ENCODE measurements at places on chromosomes 12 and 14.

GRCh38 chr14:79332504-79333197 lies 878.7 kb downstream of the DIO2 start:
- DNase-seq, result no peak

DNA sequence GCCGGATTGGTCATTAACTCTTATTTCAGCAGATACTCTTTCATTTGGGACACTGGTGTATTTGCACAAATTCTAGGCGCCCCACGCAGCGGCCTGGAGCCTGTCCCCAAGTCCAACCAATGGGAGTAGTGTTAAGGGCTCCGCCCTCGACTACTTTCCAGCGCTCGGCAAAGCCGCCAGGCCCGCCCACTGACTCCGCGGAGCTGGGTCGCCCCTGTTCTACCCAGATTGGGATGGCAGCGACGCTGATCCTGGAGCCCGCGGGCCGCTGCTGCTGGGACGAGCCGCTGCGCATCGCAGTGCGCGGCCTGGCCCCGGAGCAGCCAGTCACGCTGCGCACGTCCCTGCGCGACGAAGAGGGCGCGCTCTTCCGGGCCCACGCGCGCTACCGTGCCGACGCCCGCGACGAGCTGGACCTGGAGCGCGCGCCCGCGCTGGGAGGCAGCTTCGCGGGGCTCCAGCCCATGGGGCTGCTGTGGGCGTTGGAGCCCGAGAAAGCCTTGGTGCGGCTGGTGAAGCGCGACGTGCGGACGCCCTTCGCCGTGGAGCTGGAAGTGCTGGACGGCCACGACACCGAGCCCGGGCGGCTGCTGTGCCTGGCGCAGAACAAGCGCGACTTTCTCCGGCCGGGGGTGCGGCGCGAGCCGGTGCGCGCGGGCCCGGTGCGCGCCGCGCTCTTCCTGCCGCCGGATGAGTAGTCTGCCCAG lies at the start of gene ACOT6:
ACOT6 (plus strand) TSS at position 179 of the 707 bp plus-strand sequence; CDS start at position 234, 55 bp downstream.
- DNase-seq, result peak; percentile 70

- no peak for DNase-seq
These were observed 21.4 kb upstream of the CEP170B start for GRCh38 chr14:104843442-104844305.

GRCh38 chr12:17802657-17803641 lies 287.0 kb downstream of the RERGL start:
- no peak for DNase-seq

DNA sequence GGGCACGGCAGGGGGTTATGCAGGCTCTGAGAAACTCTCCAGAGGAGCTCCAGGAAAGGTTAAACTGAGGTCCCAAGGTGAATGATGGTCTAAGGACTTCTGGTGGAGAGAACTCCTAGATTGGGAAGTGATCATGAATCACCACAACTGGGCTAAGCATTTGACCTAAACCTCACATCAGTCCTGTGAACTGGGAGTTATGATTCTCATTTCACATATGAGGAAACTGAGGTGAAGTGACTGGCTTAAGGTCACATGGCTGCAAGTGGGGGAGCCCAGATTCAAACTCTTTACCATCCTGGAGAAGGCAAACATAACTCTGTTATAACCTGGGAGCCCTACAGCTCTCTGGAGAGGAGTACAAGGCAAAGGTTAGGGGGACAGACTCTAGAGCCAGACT lies 4.2 kb downstream of the RARG start:
- no peak for DNase-seq

DNA sequence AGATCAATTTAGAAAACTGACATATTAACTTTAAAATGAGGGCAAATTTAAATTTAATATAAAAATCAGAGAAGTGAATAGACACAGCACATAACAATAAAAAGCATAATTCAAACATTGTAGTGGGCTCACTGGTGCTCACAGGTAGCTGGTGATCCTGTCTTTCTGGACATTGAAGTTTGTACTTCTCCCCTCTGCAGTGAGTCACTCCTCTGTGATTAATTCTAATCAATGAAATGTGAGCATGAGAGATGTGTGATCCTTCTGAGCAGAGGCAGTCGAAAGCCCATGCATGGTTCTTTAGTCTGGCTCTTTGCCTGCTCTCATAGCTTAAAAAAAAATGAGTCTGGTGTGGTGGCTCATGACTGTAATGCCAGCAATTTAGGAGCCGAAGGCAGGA lies 59.0 kb upstream of the RERGL start:
- no peak for DNase-seq

DNA sequence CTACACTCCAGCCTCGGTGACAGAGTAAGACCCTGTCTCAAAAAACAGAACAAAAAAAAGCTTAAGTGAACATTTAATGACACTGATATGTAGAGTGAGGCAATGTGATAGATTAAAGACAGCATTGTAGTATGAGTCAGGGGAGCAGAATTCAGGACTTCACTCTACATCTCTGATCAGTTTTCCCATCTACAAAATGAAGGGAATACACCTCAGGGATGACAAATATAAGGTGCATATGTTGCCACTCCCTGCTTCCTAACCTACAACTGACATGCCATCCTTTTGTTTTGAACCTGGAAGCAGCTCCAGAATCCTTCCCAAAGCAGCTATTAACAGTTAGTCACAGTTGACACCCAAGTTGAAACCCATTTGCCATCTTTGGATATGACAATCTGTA lies 30.9 kb upstream of the STRN3 start:
- DNase-seq, result no peak

DNA sequence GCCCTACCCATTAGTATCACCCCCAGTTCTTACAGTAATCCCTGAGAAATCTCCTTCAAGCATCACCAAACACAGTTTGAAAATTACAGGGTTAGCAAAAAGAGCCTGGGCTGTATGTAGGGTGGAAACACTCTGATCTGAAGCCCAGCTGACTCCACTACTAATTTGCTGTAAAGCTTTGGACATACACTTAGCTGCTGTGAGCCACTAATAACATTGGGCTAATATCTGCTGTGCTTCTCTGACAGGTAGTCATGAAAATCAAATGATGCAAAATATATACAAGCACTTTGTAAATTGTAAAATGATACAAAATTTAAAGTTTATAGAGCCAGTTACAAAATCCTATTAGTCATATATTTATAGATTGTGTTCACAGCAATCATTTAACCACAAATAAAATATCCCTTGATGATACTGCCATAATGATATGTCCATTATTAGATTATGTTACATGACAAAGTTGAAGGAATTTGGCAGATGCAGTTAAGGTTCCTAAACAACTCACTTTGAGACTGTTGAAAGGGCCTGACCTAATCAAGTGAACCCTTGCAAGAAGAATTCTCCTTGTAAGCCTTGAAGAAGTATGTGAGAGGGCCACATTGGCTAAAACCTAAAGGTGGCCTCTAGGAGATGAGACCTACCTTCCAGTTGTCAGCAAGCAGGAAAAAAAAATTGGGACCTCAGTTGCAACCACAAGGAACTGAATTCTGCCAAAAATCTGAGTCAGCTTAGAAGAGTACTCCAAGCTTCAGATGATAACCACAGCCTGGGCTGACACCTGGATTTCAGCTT lies 19.0 kb downstream of the TWF1 start:
- DNase-seq, result no peak

GRCh38 chr14:48008646-48009045 lies 333.2 kb upstream of the MDGA2 start:
- no peak for DNase-seq

GRCh38 chr12:125140279-125141209 lies 75.3 kb downstream of the AACS start:
- DNase-seq, result no peak

DNA sequence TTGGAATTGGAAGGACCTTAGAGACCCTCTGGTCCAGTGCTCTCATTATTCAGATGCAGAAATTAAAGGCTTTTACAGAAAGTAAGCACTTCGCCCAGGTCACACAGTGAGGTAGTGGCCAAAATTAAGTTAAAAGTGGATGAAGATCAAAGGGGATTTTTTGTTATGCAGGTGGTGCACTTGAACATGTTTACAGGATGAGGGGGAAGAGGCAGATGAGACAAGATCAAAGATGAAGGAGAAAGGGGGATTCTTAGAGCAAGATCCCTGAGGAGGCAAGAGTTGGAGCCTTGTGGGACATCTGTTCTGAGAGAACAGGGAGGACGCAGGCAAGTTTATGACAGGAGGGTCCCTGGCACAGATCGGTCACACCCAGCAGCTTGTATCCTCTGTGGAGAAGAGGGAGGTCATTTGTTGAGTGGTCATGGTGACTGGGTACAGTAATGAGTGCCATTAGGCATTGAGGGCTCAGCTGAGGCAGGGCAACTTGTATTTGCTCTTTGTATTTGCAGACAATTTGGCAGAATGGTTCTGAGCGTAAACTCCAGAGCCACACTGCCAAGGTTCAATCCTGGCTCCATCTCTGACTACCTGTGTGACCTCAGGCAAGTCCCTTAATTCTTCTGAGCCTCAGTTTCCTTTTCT lies 84.0 kb downstream of the BORCS5 start:
- DNase-seq, result no peak

DNA sequence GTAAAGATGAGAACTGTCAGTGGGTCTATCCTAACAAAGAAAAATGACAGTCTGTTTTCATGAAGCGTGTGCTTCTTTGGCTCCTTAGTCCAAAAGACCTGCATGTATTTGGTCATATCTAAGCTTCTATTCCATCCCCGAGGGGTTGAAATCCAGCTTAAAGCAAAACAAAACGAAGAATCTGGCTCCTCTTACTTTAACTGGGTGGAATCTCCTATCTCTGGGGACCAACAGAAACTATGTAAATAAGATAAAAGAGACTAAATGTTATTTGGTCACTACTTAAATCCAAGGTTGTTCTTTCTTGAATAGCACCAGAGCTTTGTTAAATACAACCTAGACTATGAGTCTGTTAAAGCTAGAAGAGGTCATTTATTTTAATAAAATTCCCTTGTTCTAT lies 9.4 kb downstream of the IGF1 start:
- DNase-seq, result no peak

- peak; percentile 17 for DNase-seq
These were observed 1.3 kb upstream of the JDP2 start for GRCh38 chr14:75426332-75427125.

DNA sequence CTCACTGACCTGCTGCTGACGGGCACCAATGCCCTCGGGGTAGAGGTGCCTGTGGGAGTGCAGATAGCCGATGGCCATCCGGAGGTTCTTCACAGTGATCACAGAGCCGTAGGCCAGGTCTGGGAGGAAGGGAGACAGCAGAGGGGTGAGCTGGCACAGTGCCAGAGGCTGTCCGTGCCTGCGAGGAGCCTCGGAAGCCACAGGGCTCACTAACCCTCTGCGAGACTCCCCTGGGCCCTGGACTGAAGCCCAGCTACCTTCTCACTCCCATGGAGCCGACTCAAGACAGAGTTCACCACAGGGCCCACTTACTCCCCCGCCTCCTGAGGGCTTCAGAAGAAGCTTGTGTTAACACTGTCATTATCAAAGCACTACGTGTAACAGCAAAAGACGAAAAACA lies 24.5 kb downstream of the POMT2 start:
- no peak for DNase-seq

DNA sequence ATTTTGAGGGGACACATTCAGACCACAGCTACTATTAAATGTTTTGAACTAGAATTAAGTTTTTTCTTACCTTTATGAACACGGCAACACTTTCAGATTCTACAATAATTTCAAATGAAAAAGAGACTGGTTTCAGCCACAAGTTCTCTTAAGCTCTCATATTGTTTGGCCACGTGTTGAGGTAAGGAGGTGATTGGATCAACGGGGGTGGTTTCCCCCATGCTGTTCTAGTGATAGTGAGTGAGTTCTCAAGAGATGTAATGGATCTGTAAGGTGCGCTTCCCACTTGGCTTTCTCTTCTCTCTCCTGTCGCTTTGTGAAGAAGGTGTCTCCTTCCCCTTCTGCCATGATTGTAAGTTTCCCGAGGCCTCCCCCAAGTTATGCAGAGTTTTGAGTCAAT lies 48.9 kb upstream of the DYRK2 start:
- no peak for DNase-seq

DNA sequence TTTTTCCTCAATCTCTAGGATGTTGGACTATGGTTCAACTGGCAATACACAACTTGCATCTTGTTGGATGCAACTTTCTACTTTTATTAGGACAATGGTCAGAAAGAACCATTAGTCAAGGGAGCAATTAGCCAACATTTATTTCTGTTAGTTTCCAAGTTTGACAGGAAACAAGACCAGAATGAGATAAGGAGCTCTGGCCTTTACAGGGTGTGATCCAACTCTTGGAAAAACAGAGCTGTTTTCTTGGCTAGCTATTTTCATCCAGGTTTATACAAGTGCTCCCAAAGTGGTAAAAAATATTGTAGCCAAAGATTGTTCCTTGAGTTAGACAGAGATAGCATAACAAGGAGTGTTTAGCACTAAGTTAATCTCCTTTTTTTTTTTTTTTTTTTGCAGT lies 3.9 kb upstream of the SYNE2 start:
- no peak for DNase-seq

DNA sequence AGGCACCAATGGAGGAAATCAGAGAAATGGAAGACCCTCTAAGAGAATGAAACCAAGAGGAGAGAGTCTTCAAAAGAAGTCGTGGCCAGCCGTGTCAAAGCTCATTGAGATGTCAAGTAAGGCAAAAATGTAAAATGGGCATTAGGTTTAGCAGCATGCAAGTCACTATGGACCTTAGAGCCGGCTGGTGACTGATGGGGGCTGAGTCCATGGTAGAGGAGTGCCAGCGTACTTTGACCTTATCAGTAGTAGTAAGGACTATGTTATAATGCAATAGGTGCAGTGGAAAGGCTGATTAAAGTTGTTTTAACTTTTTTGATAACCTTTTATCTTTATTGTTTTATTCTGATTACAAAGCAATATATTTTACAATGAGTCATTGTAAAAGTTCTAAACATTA lies 66.5 kb downstream of the ANO6 start:
- no peak for DNase-seq
